Activated CD4-positive, alpha-beta T cell treated with anti-CD3 and anti-CD28 coated beads for 36 hours (primary cell): ENCODE measurements at places on chromosomes 3 and 15. TPM values are rescaled to one million over a fixed set of nuclear protein-coding genes. Genes with fewer than 3 reads are reported as not detected.

Gene C3orf80
- 0.09 TPM for total RNA-seq

DNA sequence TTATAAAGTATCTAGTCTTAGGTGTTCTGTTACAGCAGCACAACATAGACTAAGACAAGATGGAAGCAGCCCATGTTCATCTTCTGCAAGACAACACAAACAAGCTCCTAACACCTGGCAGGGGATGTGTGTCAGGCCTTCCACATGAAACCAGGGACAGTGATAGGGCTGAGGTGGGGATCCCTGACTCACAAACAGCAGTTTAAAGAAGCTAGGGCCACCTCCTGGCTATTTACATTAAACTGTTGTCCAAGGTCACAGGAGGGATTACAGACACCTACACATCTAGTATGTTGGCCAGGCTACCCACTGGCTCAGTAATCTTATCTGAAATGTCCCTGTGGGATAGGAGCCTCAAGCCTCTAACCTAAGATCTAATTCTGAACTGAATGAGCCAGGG lies 211.3 kb downstream of the MINAR1 start:
- H3K4me3 ChIP-seq, result no peak overlapping the region
- peak; percentile 7 for DNase-seq
- H3K36me3 ChIP-seq, result peaks cover 1% of the 10 kb centered on the region
- peaks cover 8% of the 10 kb centered on the region for H3K4me1 ChIP-seq

GRCh38 chr3:71430941-71431552 lies 152.5 kb downstream of the FOXP1 start:
- H3K4me3 ChIP-seq, result no peak overlapping the region
- H3K4me1 ChIP-seq, result peaks cover 86% of the 10 kb centered on the region
- peaks cover 11% of the 10 kb centered on the region for H3K36me3 ChIP-seq
- peak overlapping the region; percentile 66 for H3K27ac ChIP-seq
- DNase-seq, result no peak

Gene UPK1B
- 0.25 TPM for total RNA-seq

Gene GPR62
- not detected for total RNA-seq

GRCh38 chr3:58116985-58117384 lies 93.8 kb downstream of the DNASE1L3 start:
- H3K36me3 ChIP-seq, result peaks cover 21% of the 10 kb centered on the region
- no peak overlapping the region for H3K27ac ChIP-seq
- no peak overlapping the region for H3K4me3 ChIP-seq
- no peaks in the 10 kb centered on the region for H3K27me3 ChIP-seq

Gene GOLGA6L10
- 0.97 TPM for total RNA-seq

GRCh38 chr15:40338921-40339620 lies 1.7 kb downstream of the CCDC9B start:
- peaks cover 10% of the 10 kb centered on the region for H3K4me1 ChIP-seq
- H3K27me3 ChIP-seq, result no peaks in the 10 kb centered on the region
- no peak overlapping the region for H3K4me3 ChIP-seq
- H3K36me3 ChIP-seq, result no peaks in the 10 kb centered on the region
